Gastrocnemius medialis (tissue), 4 donors: ENCODE measurements at places on chromosomes 13 and 19.

GRCh38 chr13:28650284-28650683 lies 8.6 kb upstream of the POMP start:
- DNase-seq: no peak

GRCh38 chr13:112342841-112343361 lies 33.3 kb upstream of the SPACA7 start:
- DNase-seq: no peak

DNA sequence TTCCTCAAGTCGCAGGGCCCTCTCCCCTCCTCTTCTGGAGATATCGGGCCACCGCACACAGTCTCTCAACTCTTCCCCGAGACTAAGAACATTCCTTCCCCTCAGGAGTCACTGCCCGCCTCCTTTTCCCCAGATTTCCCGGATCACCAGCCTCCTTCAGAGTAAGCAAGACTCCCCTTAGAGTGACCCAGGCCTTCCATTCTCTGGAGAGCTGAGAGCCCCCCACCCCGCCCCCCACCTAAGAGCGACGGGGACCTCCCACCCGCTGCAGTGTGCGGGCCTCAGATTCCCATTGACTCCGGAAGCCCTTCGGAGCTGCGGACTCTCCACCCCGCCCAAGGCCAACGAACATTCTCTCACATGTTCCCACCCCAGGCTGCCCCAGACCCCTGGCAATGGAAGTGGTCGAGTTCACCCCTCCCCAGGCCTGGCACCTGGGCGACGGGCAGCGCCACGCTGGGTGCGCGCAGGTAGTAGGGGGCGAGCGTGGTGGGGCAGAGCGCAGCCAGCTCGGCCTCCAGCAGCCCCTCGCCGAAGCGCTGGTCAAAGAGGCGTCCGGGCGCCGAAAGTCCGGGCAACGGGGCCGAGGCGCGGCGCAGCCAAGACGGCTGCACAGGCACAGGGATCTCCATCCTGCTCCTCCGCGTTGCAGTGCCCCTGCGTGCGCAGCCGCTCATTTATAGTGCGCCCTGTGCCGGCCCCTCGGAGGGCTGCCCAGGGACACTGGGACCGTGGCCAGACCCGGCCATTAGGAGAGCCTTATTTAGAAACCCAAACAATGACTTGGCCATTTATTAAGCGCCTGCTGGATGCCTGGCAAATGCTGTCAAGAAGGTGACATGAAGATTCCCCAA lies at the start of gene HSPB6:
Gene HSPB6, minus strand, starts transcription at position 653 of the 854 bp plus-strand sequence. Its CDS starts 21 bp downstream, at position 632.
- peak; percentile 74 for DNase-seq

DNA sequence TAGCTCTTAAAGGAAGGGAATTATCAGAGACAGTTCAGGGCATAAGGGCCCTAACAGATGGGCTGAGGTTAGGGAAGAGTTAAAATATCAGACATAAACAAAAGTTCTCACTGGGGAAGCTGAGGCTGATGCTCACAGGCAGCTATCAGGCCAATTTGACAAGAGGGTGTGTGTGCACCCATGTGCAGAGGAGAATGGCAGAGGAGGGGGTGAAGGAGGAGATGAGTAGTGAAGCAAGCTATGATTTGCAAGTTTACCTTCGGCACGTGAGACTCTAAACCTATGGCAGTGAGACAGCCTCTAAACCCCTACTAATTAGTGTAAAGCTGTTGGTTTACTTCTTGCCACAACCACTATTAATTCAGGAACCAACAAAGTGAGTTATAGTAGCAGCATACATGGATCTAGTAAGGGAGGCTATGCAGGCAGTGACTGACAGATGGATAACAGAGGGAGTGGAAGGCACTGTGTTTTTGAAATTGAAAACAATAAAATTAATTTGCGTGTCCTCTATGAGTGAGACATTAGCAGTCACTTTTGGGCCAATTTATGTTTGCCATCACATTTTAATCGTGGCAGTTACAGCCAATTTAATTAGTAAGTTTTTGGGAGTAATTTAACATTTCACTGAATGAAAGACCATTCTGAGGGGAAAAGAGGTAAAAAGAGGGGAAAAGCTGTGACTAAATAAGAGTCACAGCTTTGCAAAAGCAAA lies 99.6 kb upstream of the HTR2A start:
- DNase-seq: no peak

- no peak for DNase-seq
Measured at GRCh38 chr13:67515895-67516294, 285.8 kb upstream of the PCDH9 start.
